ENCODE measurements at places on chromosomes 12 and 14.

GRCh38 chr12:28108599-28108998, 81.7 kb upstream of the CCDC91 start:
- DNase-seq: peak; percentile 73

- no peak for DNase-seq
Measured at GRCh38 chr12:15444523-15444922, 122.2 kb downstream of the PTPRO start.

DNA sequence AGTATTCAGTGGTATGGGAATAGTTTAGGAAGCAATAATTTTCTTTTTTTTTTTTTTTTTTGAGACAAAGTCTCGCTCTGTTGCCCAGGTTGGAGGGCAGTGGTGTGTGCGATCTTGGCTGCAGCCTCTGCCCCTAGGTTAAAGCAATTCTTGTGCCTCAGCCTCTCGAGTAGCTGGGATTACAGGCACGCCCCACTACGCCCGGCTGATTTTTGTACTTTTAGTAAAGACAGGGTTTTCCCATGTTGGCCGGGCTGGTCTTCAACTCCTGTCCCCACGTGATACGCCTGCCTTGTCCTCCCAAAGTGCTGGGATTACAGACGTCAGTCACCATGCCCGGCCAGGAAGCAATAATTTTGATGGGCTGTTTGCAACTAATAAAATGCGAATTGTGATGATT, 62.1 kb downstream of the ATG14 start:
- no peak for DNase-seq

DNA sequence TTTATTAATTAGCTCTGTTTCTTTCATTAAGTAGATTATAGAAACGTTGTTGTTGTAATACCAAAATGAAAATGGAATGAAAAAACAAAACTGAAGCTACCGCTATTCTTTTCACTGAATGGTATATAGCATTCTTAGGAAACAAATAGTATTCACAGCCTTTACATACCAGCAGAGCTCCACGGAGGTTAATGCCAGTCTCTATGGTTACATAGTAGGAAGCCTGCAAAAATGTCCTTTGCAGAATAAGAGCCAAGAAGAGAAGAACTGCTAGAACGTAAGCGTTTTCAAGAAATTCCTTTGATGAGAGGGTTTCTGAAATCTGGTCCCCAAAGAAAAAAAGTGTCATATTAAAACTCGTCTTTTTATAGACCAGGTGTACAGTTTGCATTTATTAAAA, 30.6 kb downstream of the ABCC9 start:
- DNase-seq: no peak

GRCh38 chr12:54390668-54391551, 6.4 kb upstream of the ZNF385A start:
- no peak for DNase-seq

GRCh38 chr12:89345830-89346740, 6.2 kb downstream of the DUSP6 start:
- DNase-seq: peak; percentile 44

DNA sequence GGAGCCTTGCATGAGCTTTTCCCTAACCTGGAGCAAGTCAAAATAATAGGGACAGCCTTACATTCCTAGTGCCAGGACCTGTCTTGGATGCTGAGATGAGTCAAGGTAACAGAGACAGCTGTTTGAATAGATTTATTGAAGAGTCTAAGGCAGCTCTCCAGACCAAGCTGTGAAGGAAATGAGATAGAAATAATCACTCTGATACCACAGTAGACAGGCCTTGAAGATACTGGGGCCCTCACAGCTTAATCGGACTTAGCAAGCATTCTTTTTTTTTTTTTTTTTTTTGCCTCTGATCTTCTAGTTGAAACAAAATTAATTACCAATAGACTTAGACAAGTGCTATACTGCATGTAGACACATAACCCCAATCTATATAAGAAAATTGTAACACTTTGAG, 3.1 kb upstream of the RNASE9 start:
- no peak for DNase-seq

DNA sequence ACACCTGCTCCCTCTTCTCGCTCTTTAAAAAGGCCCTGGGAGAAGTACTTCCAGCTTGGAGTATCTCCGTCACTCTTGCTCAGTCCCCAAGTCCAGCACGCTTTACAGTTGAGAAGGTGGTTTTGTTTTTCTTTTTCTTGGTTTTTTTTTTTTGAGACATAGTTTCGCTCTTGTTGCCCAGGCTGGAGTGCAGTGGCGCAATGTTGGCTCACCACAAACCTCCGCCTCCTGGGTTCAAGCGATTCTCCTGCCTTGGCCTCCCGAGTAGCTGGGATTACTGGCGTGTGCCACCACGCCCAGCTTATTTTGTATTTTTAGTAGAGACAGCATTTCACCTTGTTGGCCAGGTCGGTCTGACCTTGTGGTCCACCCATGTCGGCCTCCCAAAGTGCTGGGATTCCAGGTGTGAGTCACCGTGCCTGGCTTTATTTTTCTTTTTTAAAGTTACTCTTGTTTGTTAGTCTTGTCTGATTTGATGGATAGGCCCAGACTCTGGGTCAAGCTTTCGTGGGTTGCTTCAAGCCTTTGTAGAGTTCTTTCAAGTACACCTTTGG, 1.9 kb downstream of the TDRD9 start:
- DNase-seq: no peak

DNA sequence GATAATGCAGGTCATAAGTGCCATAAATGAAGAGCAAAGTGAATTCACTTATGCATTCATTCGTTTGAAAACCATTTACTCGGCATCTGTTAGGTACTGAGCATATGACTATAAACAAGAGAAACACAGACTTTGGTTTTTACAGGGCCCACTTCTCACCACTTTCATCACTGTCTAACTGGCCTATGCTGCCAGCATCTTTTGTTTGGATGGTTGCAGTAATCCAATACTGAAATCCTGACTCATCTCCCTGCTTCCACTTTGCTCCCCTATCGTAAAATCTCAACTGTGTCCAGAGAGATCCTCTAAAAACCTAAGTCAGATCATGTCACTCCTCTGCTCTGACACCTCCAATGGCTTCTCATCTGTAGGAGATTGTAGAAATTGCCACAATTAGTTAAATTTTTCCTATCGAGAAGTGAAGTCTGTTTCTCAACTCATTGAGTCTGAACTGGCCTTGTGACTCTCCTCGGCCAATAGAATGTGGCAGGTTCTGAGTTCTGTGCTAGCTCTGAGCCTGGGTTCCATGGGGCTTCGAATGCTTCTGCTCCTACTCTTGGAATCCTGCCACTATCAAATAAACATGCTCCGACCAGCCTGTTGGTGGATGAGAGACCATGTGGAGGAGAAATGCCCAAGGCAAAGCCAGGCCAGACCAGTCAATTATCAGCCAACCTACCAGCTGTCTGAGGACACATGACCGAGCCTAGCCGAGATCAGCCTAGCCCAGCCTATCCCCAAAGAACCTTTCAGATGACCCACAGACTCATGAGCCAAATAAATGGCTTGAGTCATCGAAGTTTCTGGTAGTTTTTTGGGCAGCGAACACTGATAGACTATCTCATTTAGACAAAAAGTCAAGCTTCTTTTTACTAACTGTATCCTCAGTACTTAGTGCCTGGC, 2.2 kb upstream of the BATF start:
- DNase-seq: no peak

DNA sequence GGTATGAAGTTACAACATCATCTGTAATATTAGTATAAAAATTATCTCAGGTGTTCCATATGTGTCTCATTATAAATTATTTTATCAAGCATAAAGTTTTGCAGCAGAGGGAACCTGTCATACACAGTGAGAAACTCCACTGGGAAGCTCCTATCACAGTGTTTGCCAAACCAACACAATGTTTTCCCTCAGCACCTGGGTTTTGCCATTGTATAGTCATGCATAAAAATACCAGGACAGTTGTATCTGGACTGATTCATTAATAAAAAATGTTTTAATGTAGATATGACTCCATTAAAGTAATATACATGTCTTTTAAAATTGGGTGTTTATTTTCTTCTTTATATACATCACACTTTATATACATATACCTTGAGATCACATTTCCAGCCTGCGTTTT, 56.6 kb downstream of the METTL25 start:
- DNase-seq: no peak

DNA sequence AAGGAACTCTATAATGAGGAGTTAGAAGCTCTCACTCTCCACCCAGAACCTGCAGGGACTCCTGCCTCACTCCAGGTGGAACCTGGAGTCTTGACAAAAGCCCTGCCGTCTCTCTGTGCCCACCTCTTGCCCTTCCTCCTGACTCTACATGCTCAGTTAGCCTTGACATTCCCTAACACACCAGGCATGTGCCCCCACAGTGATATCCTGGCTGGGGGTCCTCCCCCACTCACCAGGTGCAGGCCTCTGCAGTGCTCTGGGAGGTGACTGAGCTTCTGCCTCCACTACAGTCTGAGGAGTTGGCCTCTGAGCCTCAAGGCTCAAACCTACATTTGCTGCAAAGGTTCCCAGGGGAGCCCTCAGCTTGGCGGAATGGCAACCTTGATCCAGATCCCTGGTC, 300.7 kb downstream of the ADGRD1 start:
- no peak for DNase-seq

- no peak for DNase-seq
Measured at GRCh38 chr12:12474931-12475795, 87.5 kb downstream of the DUSP16 start.

DNA sequence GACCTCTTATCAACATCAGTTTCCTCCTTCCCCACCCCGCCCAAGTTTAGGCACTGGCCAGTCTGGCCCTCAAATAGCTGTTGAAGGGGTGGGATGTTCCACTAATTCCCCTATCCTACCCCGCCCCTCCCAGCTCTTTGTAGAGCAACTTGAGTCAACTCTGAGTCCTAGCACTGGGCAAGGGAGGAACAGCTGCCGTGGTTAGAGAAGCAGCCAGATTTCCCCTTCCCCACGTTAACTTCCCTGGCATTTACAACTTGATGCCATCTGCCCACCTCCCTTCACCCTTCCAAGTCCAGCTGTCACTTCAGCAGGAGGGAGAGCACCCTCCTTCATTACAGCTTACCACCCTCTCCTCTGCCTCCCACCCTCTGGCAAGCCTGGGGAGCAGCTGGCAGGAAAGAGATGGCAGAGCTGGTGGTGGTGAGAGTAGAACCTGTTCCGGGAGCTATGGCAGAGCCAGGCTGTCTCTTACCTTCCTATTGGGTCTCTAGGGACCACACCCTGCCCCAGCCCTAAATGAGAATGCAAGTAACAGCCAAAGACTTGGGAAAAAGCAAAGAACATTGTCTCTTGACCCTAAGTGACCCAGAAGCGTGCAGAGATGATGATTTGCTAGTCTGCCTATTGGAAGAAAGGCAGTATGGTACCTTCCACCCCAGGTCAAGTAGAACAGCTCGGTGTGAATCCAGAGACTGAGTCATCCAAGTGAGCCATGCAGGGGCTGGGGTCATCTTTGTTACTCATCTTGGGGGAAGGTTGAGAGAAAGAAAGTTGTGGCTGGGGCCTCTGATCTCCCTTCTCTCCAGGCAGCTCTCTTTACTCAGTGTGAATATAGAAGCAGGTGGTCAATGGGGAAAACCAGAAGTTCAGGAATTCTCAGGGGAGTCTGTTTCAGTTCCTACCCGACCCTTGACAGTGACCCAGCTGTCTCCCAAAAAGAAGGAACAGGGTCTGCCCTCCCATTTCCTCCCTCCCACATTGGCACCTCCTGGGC, 1.5 kb downstream of the BLOC1S1 start:
- no peak for DNase-seq

GRCh38 chr12:46569826-46570439, 197.4 kb upstream of the SLC38A2 start:
- no peak for DNase-seq

GRCh38 chr12:11833174-11833895, 183.9 kb downstream of the ETV6 start:
- DNase-seq: no peak

- DNase-seq: peak; percentile 88
Measured at GRCh38 chr12:8644345-8645248, 18.0 kb downstream of the MFAP5 start.

DNA sequence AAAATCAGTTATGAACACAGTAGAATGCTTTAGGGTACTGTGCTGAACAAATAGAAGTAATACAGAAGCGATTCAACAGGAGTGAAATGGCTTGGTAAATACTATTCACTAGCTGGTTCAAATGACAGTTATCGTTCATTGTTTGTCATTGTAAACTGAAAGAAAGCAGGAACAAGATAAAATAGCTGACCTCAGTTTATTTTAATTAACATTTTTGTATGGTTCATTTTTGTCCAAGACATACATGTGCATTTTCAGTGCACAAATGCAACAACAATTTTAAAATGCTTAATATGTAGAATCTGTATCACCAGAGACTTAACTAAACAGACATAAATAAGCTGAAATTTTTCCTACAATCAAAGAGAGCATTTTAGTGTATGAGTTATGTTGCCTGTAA, 49.9 kb downstream of the ALX1 start:
- DNase-seq: no peak

- no peak for DNase-seq
Measured at GRCh38 chr12:49327887-49328286, 4.8 kb downstream of the TROAP start.

GRCh38 chr12:115338566-115339294, 654.8 kb upstream of the TBX3 start:
- no peak for DNase-seq

- DNase-seq: no peak
Measured at GRCh38 chr14:29800961-29801360, 126.7 kb downstream of the PRKD1 start.

DNA sequence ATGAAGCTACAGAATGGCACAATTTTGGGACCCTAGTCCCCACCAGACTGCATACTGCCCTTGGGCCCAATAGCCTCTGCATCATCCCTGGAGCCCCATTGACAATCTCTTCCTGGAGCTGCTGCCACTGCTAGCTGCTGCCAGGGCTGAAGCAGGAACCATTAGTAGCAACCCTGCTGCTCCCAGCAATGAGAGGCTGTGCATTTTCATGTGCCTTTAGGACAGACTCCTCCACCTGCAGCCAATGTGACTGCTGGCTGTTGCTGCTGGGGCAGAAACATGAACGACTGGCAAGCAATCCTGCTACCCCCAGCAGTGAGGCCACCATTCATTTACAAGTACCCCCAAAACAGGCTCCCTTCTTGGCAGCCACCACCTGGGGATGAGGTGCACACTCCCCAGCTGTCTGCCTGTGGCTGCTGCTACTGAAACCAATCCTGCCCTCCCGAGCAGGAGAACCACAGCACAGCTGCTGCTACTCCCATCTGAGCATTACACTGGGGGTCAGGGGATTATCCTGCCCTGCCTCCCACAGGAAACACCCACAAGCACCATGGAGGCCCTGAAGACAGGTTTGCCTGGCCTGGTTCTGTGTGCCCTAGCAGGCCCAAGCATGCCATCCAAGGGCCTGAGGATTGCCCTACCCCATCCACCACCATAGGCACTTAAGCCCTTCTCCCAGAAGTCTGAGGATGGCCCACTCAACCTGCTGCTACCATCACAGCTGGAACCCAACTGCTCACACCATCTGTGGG, 181.0 kb downstream of the MYRFL start:
- DNase-seq: no peak
